ENCODE measurements at places on chromosomes 3 and 15. TPM values are rescaled to one million over a fixed set of nuclear protein-coding genes. Genes with fewer than 3 reads are reported as not detected.

The SMAD6 gene
- 20.8 TPM for total RNA-seq

The GOLGA6L10 gene
- 0.85 TPM for total RNA-seq

The COL6A5 gene
- not detected for total RNA-seq

The ACVR2B gene
- 4.0 TPM for total RNA-seq

The TGM4 gene
- not detected for total RNA-seq

The GPR149 gene
- total RNA-seq = not detected

The ADGRG7 gene
- total RNA-seq = not detected

The STRIT1 gene
- total RNA-seq = not detected

The SNX22 gene
- 0.10 TPM for total RNA-seq

The DUOXA2 gene
- not detected for total RNA-seq

The ILDR1 gene
- total RNA-seq = not detected

The COLQ gene
- total RNA-seq = 0.36 TPM

The HYAL1 gene
- 2.5 TPM for total RNA-seq

The STX19 gene
- total RNA-seq = 0.07 TPM

The EAF2 gene
- 1.9 TPM for total RNA-seq
